ENCODE measurements at places on chromosomes 1 and 21. TPM values are rescaled to one million over a fixed set of nuclear protein-coding genes. Genes with fewer than 3 reads are reported as not detected.

- DNase-seq = no peak
- peaks cover 11% of the 10 kb centered on the region for H3K4me1 ChIP-seq
- no peaks in the 10 kb centered on the region for H3K36me3 ChIP-seq
Observed at GRCh38 chr1:207223162-207223561, 98.3 kb upstream of the CD55 start.

GRCh38 chr1:206517784-206518183, 10.5 kb downstream of the RASSF5 start:
- no peak for DNase-seq
- no peaks in the 10 kb centered on the region for H3K27me3 ChIP-seq
- H3K27ac ChIP-seq = no peak overlapping the region
- no peak overlapping the region for H3K4me3 ChIP-seq
- peaks cover 17% of the 10 kb centered on the region for H3K4me1 ChIP-seq

- no peak overlapping the region for H3K4me3 ChIP-seq
- H3K4me1 ChIP-seq = peaks cover 14% of the 10 kb centered on the region
- H3K27ac ChIP-seq = no peak overlapping the region
- no peaks in the 10 kb centered on the region for H3K27me3 ChIP-seq
- DNase-seq = no peak
Observed at GRCh38 chr1:77511440-77511840, 171.0 kb downstream of the ZZZ3 start.

DNA sequence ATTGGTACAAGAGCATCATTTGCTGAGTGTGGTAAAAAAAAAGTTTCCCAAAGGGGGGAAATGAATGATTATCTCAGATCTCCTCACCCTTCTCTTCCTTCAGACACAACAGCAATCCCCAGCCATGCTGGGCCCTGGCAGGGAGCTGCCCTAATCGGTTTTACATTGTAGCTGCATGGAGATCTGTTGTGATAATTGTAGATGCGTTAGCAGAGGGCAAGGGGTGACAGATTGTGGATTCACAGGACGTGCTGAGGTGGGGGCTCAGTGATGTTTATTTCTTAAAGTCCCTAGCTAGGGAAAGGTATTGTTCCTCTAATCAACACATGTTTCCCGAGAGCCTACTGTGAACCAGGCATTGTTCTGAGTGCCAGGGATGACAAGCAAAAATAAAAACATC, 304.1 kb downstream of the PBX1 start:
- DNase-seq = no peak
- H3K4me3 ChIP-seq = no peak overlapping the region
- no peak overlapping the region for H3K27ac ChIP-seq
- no peaks in the 10 kb centered on the region for H3K27me3 ChIP-seq
- H3K36me3 ChIP-seq = no peaks in the 10 kb centered on the region
- H3K4me1 ChIP-seq = peaks cover 5% of the 10 kb centered on the region

DNA sequence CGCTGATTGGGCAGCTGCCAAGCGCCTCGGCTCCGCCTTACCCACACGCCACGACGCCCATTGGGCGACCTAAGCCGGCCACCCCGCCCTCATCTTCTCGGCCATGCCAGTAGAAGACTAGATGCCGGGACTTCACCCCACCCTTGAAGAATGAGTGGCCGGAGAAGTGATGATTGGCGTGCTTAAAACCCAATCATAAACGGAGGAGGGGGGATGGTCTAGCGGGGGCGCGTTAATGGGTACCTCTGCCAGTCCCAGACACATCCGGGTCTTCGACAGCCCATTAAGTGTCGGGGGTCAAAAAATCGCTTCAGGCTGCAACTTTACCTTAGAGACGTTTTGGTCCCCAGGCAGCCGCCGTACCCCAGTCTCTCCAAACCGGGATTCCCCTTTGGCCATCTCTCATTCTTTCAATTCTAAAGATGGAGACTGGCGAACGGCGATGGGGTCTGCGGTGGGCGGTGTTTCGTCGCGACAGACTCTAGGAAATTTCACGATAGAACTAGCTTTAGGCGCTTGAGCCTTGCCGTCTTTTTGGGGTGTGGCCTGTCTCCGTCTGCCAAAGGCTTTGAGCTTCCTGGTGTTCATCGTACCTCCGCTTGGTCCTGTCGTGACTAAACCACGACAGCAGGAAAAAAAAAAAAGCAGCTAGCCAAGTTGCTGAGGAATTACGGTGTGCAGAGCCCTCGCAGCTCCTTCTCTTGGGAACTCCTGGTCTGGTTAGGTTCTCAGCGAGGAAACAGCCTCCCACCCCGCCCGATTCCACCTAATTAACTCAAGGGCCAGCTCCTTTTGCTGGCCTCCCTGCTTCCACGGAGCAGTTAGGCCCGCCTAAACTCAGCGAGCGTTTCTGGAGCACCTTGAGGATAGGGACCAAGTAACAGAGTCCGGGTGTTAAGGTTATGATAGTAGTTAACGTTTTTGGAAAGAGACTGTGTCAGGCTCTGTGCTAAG, at the start of gene GATAD2B:
TSS of gene GATAD2B (minus strand) at position 1 of the 954 bp plus-strand sequence. CDS start 94,625 bp downstream, outside the sequence.
- H3K27me3 ChIP-seq = no peaks in the 10 kb centered on the region
- H3K4me1 ChIP-seq = peaks cover 49% of the 10 kb centered on the region
- H3K4me3 ChIP-seq = peak within 1 kb of the TSS; percentile 99
- no peaks in the 10 kb centered on the region for H3K36me3 ChIP-seq
- peak; percentile 100 for DNase-seq
- peak within 1 kb of the TSS; percentile 96 for H3K27ac ChIP-seq

Gene MAP3K7CL
- 1.6 TPM for total RNA-seq

Gene TINAGL1
- total RNA-seq = 337 TPM

Measured in esophagus muscularis mucosa (tissue), 4 donors.